ENCODE measurements at places on chromosomes 3 and 15.

DNA sequence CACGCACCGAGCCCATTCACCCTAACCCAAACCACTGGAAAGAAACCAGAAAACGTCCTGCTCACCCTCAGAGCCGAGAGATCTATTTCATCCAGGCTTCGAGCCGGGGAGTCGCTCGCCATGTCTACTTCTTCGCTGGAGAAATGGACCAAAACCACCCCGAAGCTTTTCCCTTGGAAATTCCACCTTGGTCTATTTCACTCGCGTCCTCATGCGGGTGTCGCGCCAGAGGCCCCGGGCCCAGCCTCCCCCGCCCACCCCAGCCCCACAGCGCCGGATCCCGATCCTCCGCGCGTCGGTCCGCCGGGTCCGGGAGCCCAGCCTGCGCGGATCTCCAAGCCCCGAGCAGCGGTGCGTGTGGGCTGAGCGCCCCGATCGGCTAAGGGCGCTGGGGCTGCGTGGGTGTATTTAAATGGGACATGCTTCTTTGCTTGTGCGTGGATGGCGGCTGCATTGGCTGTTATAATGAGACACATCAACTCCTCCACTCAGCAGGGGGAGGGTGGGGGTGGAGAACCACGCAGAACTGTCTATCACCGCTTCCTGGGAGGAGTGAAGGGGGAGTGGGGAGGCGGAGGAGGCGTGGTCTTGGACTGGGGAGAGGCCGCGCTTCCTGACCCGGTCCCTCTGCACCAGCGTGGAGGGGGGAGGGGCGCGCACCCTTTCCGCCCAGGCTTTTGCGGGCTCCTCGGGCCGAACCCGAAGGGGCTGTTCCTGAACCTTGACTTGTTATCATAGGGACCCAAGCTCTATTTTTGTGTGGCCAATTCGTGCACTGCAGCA lies at the start of gene TNIK:
TNIK (minus strand) TSS at position 464 of the 783 bp plus-strand sequence; CDS start at position 122, 342 bp downstream.
- DNase-seq: peak; percentile 91

DNA sequence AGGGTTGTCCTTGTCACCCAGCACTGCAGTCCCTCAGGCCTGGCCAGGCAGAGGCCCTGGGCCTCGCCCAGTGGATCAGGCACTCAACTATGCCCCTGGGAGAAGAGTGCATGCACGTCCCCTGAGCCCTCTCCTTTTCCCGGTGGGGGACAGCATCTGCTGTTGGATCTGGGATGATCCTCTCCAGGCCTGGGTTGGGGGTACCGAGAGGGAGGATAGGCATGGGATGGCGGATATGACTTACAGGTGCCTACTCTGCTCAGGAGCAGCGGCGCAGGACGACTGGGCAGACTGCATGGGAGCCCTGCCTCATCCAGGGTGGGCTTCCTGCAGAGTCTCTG lies 9.0 kb upstream of the APBA2 start:
- no peak for DNase-seq

DNA sequence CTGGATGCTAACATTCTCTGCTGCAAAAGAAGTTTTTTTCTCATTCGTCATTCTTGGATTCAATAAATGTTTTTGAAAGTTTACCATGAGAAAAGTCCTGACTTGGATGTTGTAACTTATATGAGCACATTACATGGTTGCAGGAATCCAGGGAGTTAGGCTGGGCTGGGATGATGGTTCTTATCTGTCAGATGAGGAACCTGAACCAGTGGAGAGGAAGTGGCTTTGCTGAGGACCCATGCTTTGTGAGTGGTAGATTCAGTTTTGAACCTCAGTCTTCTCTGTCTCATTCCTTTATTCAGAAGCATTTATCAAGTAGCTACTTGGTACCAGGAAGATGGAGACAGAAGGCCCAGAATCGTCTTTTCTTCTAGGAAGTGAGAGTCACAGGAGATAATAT lies 3.7 kb upstream of the GASK1A start:
- DNase-seq: no peak

- DNase-seq: no peak
These were observed 165.5 kb downstream of the ATP10A start for GRCh38 chr15:25697586-25697985.

DNA sequence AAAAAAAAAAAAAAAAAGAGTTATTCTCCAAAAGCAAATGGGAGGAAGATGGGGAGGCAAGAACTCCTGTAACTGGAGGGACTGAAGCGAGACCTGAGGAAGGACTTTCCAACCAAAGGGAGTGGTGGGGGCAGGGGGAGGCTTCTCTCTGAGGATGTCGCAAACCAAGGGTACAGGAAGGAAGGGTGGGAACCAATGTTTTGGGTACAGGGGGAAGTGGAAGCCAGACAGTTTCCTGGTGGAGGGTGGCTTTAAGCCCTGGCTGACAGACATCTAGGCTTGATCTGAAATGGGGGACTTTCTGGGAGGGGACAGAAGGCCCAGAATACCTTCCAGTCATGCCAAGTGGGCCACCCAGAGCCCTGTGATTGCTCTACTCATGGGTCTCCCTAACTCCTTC lies 27.0 kb downstream of the VIPR1 start:
- DNase-seq: no peak

DNA sequence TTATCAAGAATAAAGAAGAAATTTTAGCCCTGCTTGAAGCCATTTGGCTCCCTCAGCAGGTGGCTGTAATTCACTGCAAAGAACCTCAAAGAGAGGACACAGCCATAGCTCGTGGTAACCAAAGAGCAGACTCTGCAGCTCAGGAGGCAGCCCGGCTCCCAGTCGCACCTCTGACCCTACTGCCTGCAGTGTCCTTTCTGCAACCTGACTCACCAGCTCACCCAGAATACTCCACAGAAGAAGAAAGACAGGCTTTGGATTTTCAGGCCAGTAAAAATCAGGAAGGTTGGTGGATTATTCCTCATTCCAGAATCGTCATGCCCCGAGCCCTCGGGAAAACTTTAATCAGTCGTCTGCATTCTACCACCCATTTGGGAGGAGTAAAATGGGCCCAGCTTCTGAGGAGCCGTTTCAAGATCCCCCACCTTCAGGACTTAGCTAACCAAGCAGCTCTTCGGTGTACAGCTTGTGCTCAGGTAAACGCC lies 38.6 kb downstream of the ZBTB11 start:
- DNase-seq: no peak

GRCh38 chr15:68314563-68314962 lies 37.0 kb downstream of the FEM1B start:
- DNase-seq: peak; percentile 23

- no peak for DNase-seq
These were observed 286.7 kb downstream of the ROBO2 start for GRCh38 chr3:77326586-77326985.

- DNase-seq: no peak
These were observed 21.1 kb downstream of the CCDC32 start for GRCh38 chr15:40543631-40544294.

GRCh38 chr3:56778893-56779292 lies 22.9 kb downstream of the ARHGEF3 start:
- DNase-seq: no peak

GRCh38 chr3:107927361-107928083 lies 163.3 kb downstream of the CD47 start:
- DNase-seq: peak; percentile 83

DNA sequence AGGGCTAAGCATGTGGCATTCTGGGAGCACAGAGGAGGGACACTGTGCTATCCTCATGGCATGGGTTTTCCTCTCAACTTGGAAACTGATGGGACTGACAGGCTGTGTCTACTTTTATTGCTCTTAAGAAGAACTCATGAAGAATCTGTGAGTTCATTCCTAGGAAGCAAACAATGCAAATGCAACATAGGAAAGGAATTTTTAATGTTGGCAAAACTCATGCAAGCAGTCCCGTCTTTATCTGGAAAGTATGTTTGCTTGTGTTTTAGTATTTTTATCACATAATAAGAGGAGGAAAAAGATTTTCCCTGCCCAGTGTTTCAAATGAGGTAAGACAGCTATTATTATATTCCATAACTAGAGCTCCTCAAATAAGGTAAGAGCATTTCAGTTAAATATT lies 89.7 kb downstream of the TRIM42 start:
- no peak for DNase-seq

DNA sequence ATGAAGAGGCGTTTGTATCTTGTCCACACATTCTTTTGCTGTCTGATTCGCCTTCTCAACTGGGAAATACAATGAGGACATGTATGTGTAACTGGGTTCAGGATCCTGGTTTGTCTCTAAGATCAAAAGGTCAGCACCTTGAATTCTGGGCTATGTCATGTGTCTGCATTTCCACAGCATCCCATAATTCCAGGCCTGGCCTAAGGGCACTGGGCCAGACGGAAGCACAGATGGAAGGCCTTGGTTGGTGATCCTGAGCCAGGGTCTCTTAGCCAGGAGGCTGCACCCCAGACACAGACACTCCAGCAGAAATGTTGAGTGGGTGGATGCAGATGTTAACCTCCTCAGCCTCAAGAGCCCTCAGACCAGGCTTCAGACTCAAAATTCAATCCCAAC lies 23.7 kb upstream of the HERC1 start:
- no peak for DNase-seq

GRCh38 chr3:159151130-159151529 lies 349.3 kb downstream of the MFSD1 start:
- no peak for DNase-seq

DNA sequence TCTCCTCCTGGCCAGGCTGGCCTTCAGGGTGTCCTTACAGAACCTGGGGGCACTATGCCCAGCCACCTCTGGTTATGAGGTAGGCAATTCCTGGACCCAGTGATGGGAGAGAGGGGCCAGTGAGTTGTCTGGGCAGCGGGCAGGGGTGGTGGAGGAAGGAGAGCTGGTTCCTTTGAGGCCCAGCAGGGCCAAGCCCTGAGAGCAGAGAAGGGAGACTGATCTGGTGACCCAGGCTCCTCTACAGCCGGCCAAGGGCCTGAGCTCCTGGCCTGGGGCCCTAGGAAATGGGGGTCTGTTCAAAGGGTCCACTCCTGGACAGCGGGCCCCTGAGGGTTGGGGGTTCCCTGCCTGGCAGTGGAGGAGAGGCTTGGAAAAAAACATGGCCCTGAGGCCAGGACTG lies 7.9 kb downstream of the SLC38A3 start:
- DNase-seq: no peak

DNA sequence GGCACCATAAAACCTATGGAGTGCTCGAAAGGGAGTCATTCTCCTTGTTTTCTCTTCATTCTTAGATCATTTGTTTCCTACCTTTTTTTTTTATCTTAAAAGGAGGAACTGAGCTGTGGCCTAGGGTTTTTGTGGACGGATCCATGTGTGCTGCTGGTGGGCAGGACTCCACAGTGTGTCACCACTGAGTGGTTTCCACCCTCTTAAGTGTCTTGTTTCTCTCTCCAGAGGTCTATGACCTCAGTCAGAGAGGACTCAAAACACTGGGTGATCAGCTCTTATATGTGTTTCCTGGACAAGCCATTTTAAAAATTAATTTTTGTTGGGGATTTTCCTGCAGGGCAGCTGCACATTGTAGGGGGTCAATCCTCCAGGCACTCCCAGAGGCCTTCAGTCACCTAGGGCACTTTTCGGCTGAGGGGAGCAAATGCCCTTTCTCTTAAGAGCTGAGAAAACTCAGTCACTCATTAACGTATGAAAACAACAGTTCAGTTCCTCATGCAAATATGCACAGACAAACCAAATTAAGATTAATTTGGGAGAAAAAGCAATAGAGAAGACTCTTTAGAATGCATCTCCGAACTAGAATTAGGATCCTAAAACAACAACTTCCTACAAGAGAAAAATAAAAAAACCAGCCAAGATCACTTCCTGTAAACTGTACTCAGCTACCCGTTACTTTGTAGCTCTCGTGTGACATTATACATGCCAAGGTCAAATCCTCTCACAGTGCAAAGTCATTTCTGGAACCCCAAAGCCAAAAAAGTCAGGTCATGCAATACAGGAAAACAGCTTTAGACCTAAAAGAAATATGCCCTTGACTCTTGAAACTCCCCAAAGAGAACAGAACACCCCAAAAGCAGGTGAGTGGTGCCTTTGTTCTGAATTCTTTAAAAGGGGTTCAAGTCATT lies 27.6 kb upstream of the FAM3D start:
- DNase-seq: peak; percentile 40

- no peak for DNase-seq
These were observed 467.5 kb downstream of the C3orf38 start for GRCh38 chr3:88617283-88617682.

GRCh38 chr15:39783244-39783820 lies 691 bp upstream of the FSIP1 start:
- DNase-seq: no peak

- DNase-seq: peak; percentile 50
These were observed 9.2 kb upstream of the PGPEP1L start for GRCh38 chr15:99016680-99017321.

- peak; percentile 29 for DNase-seq
These were observed 25.2 kb downstream of the NIPA1 start for GRCh38 chr15:22811640-22812039.

DNA sequence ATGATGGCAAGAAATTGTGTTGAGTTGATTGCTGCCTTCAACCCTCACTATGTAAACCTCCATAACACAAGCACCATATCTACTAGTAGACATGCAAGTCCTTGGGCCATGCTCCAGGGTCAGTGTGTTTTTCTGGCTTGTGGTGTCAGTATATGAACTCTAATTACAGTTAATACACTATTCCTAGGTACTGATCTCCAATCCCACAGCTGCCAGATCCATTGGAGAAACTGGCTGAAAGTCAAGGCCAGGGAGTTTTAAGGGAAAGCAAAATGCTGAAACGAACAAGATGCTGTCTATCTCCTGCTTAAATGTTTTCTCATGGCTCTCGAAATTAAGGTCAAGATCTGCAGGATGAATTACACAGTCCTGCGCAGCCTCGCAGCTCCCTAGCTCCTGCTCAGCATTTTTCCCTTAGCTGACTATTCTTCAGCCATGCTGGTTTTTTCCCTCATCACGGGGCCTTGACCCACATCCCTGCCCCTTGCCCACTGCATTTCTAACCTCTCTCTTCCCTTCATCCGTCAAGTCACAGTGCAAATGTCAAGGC lies 425.0 kb upstream of the ADAMTS9 start:
- no peak for DNase-seq

DNA sequence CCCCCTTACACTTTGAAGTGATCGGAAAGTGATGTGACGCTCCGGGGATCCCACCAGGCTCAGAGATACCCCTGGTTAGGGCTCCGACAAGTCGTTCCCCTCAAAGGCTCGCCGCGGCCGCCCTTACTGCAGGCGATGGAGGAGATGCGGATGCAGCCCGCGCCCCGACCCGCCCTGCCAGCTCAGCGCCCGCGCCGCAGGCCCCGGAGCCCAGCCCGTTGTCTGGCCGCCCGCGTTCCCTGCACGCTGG lies 228 bp downstream of the GLT8D1 start:
- DNase-seq: no peak

DNA sequence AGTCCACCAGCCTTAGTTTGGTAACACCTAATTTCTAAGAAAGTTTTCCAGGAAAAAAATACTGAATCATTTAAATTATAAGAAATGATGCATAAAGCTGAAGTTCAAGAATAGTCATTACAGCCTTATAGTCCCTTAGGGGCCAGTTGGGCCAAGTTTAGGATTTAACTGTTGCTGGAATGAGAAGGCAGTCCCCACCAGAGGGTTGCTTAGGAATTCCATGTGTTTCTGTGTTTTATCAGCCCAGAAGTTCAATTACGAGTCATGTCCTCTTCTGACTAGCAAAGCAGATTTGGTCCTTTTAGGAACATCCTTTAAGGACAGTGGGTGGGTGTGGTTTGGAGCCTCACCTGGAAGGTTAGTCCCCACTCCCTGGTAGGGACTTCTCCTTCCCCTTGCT lies 57.0 kb upstream of the NR2E3 start:
- DNase-seq: peak; percentile 60

GRCh38 chr3:185215873-185216606 lies 37.8 kb downstream of the EHHADH start:
- DNase-seq: peak; percentile 22

GRCh38 chr3:67419218-67419529 lies 235.2 kb downstream of the SUCLG2 start:
- no peak for DNase-seq
